ENCODE measurements at places on chromosomes 5 and 9. TPM values are rescaled to one million over a fixed set of nuclear protein-coding genes. Genes with fewer than 3 reads are reported as not detected.

Gene C1QTNF3
- 0.60 TPM for total RNA-seq

DNA sequence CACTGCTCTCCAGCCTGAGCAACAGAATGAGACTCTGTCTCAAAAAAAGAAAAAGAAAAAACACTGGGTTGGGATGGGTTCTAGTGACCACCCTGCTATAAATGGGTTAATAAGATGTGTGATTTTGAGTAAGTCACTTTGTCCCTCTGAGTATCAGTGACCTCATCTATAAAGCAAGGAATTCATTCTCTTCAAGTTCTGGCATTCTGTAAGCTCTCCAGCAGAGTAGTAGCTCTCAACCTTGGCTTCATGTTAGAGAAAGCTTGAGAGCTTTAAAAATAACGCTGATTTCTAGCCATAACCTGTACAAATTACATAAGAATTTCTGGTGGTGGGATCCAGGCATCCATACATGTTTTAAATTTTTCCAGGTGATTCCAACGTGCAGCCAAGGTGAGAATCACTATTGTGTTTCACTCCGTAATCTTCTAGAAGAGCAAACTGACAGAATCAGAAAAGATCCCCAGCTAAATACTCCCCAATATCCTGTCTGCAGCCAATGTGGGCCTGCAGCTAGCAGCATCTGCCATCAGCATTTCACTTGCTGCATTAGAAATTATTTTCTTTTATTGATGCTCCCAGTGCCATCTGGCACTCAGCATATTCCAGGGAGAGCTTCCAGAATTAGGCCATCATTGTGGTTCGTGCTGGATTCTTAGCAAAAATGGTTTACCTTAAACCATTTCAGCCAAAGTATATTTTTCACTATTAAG lies 109.4 kb downstream of the FEM1C start:
- no peak for DNase-seq

GRCh38 chr9:83445703-83446265 lies 92.4 kb downstream of the FRMD3 start:
- DNase-seq, result no peak

- no peak for DNase-seq
Observed at GRCh38 chr9:114303977-114304376, 18.9 kb upstream of the ORM1 start.

- DNase-seq, result no peak
Observed at GRCh38 chr5:124961521-124961920, 215.1 kb upstream of the ZNF608 start.

GRCh38 chr5:159915904-159916840 lies at the start of gene ADRA1B:
Gene ADRA1B, plus strand, starts transcription at chr5:159916482. Its CDS starts 424 bp downstream, at chr5:159916906.
- peak; percentile 85 for DNase-seq

DNA sequence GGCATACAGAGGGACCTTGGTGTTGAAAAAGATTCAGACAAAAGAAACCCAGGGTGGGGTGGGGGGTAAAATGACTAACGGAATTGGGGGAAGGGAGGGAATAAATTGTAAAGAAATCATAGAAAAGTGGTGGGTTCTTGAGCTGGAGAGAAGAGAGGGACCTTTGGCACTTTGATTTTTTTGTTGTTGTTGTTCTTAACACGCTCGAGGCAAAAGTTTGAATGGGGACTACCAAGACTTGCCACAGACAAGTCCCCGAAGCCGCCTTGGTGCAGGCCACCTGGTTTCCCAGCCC lies 616 bp downstream of the VCAN start:
- no peak for DNase-seq

- DNase-seq, result peak; percentile 76
Observed at GRCh38 chr9:128818839-128819715, 777 bp downstream of the ENDOG start.
